NCI-H2081 (cell line): ENCODE measurements at places on chromosomes 3 and 15.

DNA sequence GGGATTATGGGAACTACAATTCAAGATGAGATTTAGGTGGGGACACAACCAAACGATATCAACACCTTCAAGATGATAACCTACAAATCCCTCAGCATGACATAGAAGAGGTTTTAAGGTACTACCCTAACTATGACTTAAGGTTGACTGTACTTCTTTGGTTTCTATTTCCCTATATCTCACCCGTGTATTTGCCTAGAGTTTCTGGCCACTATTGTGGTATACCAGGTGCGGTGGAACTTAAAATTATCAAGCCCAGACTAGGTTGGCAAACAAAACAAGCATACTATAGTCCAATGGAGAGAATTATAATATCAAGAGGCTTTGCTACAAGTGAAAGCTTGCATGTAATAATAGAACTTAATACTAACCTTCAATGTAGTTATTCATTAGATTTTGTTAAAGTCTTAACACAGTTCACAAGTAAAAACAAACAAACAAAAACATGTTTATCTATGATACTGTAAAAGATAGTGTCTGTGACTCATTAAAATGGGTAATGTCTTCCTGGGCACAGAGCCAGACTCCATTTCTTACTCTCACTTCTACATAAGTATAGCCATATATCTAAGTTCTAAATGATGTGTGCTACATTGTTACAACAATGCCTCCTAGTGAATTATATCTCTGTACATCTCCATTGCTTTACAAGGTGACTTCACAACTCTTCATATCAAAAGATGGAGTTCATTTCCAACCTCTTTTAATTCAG is 479.1 kb downstream of the ZBBX start:
- DNase-seq, result no peak

DNA sequence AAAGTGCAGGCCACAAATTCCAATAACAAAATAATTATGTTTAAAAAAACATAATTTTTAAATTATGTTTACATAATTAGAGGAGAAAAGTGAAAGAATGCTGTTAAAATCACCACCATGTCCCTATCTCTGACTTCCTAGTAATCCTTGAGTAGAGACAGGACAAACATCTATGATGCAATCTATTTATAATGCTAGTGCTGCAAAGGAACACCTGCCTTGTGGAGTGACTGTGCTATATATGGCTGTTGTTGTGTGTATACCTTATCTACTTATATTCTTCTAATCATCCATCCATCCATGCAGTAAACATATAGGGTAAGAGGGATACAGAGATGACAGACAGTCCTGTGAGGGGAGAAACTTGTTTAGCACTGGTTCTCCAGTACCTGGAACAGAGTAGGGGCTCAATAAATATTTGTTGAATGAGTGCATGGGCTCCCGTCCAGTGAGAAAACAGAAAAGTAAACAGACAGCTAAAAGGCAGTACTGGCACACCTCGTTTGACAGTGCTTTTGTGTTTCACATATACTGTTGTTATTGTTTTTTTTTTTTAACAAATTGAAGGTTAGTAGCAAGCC is 229.3 kb upstream of the UBE2E1 start:
- peak; percentile 54 for DNase-seq

GRCh38 chr15:51377038-51377786 is 35.8 kb downstream of the GLDN start:
- no peak for DNase-seq

DNA sequence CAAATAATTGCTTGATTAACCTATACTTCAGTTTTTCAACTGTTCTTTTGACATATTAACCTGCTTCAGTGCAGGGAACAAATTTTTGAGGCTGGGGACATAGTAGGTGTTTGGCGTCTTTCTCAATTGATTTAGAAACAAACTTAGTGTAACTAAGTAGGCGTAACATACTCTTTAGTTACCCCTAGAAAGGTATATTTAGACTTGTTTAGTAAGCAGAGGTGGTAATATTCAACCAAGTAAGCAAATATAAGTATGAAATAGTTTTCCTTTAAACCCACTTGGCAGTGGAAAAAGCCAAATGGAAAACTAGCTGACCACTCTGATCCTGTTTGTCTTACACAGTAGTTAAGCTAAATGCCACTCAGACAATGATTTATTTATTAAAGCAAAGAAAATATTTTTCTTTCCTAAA is 113.2 kb downstream of the MBNL1 start:
- no peak for DNase-seq

DNA sequence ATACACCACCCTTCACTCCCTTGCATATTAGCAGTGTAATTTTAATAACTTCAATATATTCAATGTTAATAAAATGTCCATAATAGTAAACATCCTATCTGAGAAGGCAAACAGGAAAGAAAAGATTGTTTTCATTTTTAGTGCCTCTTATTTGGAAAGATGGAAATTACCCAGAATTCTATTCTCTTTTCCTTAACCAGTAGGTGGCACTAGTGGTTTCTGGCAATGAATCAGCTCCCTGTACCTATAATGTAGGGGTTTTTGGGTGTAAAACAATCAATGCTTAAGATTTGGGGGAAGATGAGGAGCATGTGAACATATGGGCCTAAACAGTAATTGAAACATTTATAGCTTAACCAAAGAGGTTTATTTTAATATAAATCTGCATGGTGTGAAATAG is 5.7 kb upstream of the SEMA6D start:
- peak; percentile 18 for DNase-seq

DNA sequence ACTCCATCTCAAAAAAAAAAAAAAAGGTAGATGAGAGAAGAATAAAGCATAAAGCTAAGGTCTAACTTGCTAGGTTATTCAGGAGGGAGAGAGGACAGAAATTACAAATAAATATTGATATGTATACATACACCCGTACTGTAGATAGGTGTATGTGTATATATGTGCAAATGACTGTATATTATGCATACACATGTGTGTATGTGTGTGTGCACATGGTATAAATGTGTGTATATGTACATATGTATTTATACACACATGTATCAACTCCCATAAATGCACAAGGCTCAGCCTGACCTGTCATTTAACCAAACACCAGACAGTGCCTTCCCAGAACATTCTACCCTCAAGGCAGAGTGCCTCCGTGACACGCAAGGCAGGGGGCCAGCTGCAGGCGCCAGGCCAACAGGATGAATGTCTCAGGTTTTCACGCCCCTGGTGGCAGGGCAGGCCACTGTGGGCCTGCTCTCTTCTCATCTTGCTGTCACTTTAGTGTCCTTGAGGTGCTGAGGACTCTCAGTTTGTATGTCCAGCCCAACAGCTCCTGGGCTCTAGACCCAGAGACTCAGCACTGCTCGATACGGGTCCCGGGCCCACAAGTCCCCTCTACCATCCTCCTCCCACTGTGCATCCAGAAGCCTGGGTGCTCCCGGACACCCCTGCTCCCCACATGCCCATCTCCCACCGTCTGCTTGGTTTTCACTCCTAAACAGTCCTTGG is 40.4 kb downstream of the TM2D3 start:
- DNase-seq, result no peak

GRCh38 chr3:14371573-14372474 is 30.6 kb upstream of the SLC6A6 start:
- DNase-seq, result peak; percentile 65

DNA sequence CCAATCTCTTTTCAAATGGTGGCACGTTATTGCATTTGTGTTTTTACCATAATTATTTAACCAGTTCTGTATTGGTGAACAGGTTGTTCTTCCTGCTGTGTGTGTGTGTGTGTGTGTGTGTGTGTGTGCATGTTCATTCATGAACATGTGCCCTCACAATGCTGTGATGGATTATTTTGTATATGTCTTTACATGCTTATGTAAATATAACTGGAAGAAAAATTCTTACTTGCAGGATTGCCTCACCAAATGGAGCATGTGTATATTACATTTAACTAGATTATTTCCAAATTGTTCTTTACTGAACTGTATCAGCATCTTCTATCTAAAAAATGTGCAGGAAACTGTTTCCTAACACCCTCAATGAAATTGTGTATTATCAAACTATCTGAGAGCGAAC is 175.2 kb upstream of the ZPLD1 start:
- no peak for DNase-seq

GRCh38 chr3:126356373-126357264 is 589 bp downstream of the KLF15 start:
- DNase-seq, result no peak

DNA sequence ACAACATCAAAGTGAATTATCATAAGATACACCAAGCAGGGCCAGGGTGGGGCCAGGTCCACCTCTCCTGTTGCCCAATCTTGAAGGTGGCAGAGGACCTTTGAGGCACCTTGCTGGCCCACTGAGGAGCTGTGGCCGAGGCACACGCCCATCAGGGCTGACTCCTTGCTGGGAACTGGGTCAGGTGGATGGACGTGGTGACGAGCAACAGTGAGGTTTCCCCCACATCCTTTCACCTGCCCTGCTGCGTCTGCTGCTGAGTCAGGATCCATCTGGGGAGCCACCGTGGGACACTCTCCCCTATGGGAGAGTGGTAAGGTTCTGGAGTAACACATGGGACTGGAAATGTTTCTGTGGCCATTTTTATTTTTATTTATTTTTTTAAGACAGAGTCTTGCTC is 17.3 kb upstream of the FURIN start:
- no peak for DNase-seq

DNA sequence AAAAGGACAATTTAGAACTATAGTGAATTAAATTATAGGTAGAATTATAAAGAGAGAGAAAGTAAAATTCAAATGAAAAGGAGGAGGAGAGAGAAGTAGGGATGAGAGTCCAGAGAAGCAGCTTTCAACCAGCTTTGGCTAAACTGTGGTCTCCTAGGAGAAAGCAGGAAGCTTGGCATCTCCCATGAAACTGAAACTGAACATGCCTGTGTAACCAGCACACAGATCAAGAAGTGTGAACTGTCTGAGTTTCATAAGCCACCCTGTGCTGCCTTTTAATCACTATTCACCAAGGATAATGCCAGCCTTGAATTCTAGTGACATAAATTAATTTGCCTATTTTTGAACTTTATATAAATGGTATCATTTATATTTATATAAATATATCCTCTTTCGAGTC is 128.5 kb downstream of the MYRIP start:
- no peak for DNase-seq

- DNase-seq, result peak; percentile 96
These were observed 130.0 kb upstream of the TJP1 start for GRCh38 chr15:29952225-29952624.

DNA sequence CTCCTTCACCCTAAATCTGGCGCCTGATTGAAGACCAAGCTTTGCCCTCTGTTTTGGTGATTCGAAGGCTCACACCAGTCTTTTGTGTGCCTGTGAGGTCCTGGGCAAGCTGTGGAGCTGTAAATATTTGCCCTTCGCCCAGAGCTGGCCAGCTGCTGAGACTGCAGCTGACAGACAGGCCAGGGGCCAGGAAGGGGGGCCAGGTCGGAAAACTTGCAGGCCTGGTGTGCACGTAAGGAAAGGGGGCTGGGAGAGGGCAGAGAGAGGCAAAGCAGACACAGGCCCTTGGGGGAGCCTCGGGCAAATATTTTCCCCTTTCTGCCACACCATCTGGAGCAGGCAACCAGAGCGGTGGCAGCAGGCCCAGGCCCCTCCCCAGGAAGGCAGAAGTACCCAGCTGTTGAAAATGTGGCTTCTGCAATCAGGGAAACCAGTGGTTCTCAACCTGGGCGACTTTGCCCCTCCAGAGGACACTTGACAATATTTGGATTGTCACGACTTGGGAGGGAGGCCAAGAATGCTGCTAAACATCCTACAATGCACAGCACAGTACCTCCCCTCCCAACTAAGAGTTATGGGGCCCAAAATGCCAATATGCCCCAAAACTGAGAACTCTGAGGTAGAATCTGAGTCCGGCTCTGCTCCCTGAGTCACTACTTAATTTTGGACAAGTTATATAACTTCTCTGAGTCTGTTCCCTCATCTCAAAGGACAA is 2.5 kb downstream of the PDZRN3 start:
- DNase-seq, result peak; percentile 78

GRCh38 chr3:161265916-161266571 is 44.9 kb downstream of the NMD3 start:
- DNase-seq, result no peak

DNA sequence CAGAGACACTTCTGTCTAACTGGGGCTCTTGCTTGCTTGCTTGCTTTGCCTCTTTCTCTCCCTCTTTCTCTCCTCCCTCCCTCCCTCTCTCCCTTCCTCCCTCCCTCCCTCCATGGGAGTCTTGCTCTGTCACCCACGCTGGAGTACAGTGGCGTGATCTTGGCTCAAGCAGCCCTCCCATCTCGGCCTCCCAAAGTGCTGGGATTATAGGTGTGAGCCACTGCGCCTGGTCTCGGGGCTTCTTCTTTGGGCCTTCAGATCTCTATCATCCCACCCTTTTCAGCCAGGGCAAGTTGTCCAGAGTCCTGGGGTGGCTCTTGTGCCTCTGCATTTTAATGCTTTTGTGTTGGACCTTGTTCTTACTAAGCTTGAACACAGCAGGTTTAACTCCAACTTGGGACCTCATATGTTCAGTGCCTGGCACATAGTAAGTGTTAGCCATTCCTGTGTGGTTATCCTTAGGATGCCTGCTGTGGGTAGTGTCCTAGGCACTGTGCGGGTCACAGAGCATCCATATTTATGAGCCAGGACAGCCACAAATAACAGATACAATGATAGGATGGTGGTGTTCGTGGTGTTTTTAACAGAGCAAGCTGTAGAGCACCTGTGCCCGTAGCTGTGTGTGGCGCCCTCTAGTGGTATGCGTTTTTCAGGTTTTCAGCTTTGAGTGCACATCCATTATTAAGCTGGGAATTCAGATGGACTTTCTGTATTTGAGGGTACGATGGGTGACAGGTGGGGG is 75.1 kb downstream of the CCK start:
- peak; percentile 26 for DNase-seq
